ENCODE measurements at places on chromosomes 1 and 21.

DNA sequence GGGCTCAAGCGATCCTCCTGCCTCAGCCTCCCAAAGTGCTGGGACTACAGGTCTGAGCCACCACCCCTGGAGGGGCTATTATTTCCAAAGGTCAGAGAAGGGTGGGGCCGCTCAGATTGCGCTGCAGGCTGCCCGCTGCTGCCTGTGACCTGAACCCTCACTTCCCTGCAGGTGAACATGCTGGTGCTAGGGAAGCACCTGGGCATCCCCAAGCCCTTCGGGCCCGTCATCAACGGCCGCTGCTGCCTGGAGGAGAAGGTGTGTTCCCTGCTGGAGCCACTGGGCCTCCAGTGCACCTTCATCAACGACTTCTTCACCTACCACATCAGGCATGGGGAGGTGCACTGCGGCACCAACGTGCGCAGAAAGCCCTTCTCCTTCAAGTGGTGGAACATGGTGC lies 8.6 kb upstream of the PADI6 start:
- DNase-seq, result no peak

DNA sequence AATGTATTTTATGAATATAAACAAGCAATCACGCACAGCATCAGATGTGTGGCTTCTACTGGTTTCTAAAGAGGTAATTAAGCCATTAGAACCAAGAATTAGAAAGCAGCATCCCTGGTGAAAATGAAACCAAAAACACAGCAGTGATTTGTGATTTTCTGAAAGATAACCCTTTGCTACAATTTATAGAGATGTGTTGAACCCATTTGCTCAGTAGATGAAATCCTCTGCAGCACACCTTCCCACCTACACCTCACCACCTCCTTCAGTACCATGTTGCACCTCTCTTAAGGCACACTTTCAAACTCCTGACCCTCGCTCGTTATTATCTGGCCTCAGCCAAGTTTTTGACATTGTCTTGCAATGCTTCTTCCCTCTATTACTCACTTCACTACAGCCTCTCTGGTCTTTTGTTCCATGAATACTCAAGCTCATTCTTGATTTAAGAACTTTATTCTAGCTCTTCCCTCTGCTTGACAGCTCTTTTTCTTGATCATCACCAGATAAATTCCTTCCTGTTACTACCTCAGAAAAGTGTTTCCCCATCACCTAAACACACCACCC lies 38.6 kb downstream of the NSL1 start:
- no peak for DNase-seq

GRCh38 chr1:52141513-52142219 lies at the start of gene ZFYVE9:
TSS of gene ZFYVE9 (plus strand) at chr1:52142089. CDS start at chr1:52233207, 91,118 bp downstream.
- DNase-seq, result peak; percentile 81

DNA sequence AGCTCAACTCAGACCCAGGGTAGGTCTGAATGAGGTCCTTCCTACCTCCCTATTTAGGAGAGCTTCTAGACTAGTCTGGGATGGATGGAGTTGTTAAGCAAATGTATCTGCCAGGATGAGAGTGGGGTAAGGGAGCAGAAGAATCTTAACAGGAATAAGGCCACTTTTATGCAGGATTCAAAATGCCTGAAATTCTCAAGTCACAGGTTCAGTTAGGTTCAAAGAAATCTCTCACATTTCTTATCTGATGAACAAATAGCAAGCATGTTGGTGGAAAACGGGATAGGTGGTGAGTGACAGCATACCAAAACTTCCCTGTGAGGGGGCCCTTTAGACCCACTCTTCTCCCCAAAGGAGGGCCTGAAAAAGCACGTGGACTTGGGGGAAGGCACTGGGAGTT lies 3.0 kb downstream of the SLAMF9 start:
- no peak for DNase-seq

DNA sequence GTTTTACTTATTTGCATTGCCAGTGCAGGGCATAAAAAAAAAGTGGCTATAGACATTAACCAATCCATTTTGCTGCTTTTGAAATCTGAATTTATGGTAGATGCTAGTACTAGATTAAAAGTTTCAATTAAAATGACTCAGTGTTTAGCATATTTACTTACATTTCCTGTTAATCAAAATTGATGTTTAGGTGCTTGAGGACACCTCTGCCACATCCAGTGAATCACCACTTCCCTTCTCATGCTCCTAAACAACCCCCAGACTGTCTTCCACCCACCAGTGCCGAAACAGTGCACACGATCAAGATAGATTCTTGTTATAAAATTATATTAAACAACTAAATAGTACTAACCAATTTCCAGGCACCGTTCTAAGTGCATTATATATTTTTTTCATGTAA lies 32.7 kb downstream of the HSD17B7 start:
- no peak for DNase-seq

DNA sequence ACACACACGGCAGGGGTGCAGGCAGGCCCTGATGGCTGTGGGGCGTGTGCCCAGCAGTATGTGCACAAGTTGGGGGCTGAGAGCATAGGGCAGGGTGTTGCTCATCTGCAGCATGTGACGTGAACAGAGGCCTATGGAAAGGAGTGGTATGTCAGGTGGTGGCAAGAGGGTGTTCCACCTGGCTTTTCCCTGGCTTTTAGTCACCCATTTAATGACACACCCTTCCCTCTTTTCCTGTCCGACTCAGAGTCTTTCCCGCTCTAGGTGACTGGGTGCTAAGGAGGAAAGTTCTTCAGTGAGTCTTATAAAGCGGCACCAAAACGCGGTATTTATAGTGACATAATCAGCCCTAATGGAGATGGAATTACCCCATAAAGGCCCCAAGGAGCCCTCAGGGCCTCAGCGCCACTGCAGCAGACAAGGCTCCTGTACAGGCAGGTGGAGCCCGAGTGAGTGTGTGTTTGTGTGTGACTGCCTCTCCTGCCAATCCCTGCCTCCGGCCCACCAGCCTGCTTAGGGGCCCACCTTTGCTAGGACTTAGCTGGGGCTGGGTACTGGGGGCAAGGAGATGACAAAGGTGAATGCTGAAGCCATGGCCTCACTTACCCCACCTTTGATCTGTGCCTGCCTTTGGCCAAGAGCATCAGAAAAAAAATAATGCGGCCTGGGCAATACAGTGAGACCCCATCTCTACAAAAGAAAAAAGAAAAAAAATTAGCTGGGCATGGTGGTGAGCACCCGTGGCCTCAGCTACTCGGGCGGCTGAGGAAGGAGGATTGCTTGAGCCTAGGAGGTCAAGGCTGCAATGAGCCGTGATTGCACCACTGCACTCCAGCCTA lies 3.3 kb upstream of the EPHA2 start:
- DNase-seq, result no peak

DNA sequence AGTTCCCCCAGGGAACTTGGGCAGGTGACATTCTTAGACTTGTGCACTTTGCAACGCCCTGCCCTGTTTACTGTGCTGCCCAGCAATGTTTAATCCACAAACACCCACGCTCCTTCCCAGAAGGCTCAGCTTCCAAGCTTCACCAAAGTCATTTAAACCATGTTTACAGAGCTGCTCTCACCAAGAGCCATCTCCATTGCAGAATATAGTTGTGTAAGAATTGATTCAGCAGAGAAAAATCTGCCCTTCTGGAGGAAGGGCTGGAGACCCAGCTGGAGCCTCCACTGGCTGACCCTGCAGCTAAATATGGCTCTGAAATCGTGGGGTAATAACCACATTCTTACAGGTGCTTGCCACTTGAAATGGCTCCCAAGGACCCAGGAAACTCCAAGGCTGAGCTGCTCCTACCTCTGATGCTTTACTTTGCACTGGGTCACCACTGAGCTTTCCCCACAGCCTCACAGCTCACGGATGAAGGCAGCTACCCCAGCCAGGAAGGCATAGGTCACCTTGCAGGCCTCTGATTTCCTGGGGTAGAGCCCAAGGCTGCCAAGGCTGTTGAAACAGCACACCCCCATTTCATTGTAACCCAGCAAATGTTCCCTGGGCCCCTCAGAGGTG lies 8.7 kb downstream of the CAPN2 start:
- DNase-seq, result no peak

GRCh38 chr21:18764720-18765119 lies 361.1 kb upstream of the TMPRSS15 start:
- no peak for DNase-seq

- no peak for DNase-seq
These were observed 107.3 kb upstream of the HNRNPU start for GRCh38 chr1:244971552-244972216.

GRCh38 chr1:71135571-71135970 lies 54.7 kb upstream of the ZRANB2 start:
- no peak for DNase-seq

DNA sequence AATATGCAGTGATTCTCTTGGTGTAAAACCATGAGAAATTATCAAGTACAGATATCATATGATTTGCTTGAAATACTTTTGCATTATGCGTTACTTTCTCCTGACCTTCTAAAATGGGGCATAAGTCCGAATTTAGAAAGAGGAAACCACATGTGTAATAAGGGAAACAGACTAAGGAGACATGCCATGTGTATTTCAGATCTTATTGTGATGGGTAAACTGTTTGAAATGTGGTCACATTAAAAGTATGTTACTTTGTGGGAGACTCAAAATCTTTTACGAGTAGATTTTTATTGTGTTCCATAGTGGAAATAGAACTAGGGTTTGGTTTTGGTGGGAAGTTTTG lies 173.0 kb downstream of the NFIA start:
- DNase-seq, result no peak

DNA sequence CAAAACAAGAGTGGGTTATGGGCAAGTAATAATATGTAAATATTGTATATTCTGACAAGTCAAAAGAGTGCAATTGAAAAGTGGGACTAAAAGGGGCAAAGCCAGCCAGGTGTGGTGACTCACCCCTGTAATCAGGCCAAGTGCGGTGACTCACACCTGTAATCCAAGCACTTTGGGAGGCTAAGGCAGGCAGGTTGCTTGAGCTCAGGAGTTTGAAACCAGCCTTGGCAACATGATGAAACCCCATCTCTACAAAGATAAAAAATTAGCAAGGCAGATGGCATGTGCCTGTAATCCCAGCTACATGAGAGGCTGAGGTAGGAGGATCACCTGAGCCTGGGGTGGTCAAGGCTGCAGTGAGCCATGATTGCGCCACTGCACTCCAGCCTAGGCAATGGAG lies 304.0 kb downstream of the HHIPL2 start:
- DNase-seq, result no peak

DNA sequence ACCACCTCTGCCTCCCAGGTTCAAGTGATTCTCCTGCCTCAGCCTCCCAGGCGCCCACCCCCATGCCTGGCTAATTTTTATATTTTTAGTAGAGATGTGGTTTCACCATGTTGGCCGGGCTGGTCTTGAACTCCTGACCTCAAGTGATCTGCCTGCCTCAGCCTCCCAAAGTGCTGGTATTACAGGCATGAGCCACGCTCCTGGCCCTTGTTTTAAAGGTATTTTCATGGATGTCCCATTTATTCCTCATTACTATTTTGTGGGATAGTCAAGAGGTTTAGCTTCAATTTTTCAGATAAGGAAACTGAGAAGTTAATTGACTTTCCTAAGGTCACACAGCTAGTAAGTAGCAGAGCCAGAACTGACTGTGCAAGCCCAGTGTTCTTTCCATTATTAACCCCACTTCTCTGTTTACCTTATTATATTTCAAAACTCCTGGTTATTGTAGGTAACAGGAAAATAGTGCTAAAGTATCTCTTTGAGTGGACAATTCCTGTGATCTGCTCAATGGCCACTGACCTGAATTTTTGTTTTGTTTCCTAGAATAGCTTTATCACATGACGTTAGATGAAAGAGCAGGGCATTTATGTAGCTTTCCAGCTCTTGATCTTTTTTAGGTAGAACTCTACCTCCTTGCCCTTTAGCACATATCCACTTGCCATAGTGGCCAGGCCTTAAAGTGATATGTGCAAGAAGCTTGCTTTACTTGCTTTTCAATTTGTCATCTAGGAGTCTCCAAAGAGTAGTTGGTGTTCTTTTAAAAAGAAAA lies 13.6 kb downstream of the ZYG11B start:
- DNase-seq, result no peak

GRCh38 chr1:105442901-105443300 lies 1613.6 kb upstream of the PRMT6 start:
- no peak for DNase-seq

- DNase-seq, result no peak
These were observed 52.5 kb downstream of the HSPG2 start for GRCh38 chr1:21884456-21885235.

DNA sequence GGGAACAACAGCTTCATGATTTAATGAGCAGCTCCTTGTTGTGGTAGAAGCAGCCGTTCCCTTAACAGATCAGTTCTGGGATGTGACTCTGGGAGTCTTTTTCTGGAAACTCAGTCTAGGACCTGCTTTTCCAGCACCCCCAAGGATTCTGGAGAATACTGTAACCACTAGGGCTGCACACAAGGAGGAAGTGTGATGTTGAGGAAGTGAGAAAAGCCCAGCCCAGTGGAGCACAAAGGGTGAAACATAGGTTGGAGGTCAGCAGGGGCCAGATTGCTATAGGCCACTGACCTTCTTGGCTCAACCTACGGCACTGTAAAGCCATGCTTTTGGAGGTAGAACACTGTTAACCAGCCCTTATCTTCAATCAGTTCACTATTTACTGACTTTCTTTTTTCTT lies 10.1 kb upstream of the PLA2G5 start:
- no peak for DNase-seq

GRCh38 chr1:43199093-43199726 lies 27.1 kb downstream of the CFAP57 start:
- no peak for DNase-seq

DNA sequence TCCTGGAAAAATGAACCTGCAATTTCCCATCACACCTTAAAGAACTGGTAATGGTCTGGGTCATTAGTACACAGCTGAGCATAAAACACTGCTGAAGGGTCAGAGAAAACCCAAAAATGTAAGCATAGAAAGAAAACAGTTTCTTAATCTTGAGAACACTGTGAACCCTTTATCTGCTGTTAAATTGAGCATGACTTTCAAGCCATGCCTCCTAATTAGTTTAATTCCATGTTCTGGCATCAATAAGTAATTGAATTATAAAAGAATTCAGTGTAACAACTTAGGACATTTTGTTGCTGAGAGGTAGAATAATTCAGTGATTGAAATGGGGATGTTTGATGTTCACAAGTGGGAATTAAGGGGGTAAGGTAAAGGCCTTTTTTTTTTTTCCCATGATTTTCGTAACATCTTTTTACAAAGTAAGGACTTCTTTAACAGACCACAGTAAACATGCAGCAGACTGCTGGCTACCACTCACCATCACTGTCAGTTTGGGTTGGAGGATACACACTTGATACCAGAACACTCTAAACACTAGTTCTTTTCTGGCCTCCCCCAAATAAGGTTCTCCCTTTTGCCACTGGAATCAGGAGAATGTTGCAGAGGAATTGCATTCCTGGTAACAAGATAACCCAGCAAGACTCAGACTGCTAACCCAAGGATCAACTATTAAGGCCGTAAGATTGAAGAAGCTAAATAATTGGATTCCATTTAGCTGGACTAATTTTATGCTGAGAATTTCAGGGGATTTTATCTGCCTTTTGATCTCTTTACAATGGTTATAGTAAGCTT lies 3.0 kb downstream of the RWDD3 start:
- DNase-seq, result no peak

GRCh38 chr1:185044387-185044786 lies 971 bp upstream of the RNF2 start:
- DNase-seq, result no peak
